ENCODE measurements at places on chromosomes 3 and 15. TPM values are rescaled to one million over a fixed set of nuclear protein-coding genes. Genes with fewer than 3 reads are reported as not detected.

DNA sequence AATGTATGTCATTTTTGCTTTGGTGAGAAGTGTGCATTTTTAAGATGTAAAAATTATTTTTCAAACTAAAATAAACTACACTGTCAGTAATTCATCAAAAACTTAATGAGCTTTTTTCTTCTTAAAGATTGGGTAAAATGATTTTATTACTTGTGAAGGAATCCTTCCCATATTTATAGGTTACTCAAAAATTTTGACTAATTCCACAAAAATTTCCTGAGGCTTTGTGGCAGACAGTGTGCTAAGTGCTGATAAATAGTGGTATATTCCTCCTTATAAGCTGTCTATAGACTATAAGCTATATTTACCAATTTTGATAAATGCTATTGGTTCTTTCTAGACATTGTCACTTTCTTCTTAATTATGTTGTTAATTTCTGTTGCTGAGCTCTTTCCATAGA lies 284.5 kb upstream of the SEMA6D start:
- H3K4me3 ChIP-seq, result no peak overlapping the region
- no peaks in the 10 kb centered on the region for H3K4me1 ChIP-seq
- DNase-seq, result no peak
- H3K36me3 ChIP-seq, result no peaks in the 10 kb centered on the region
- H3K27me3 ChIP-seq, result no peaks in the 10 kb centered on the region

DNA sequence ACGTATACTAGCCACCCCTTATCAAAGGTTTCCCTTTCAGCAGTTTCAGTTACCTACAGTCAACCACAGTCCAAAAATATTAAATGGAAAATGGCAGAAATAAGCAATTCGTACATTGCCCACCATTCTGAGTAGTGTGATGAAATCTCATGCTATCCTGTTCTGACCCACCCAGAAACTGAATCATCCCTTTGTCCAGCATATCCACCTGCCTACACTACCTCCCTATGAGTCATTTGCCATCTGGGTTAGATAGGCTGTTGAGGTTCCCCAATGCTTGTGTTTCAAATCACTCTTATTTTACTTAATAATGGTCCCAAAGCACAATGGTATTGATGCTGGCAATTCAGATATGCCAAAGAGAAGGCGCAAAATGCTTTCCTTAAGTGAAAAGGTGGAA lies 15.3 kb upstream of the PHC3 start:
- H3K36me3 ChIP-seq, result no peaks in the 10 kb centered on the region
- H3K27me3 ChIP-seq, result no peaks in the 10 kb centered on the region
- no peak for DNase-seq
- H3K4me3 ChIP-seq, result no peak overlapping the region
- no peak overlapping the region for H3K27ac ChIP-seq
- no peaks in the 10 kb centered on the region for H3K4me1 ChIP-seq

- H3K27ac ChIP-seq, result no peak overlapping the region
- H3K27me3 ChIP-seq, result no peaks in the 10 kb centered on the region
- no peaks in the 10 kb centered on the region for H3K4me1 ChIP-seq
- no peak for DNase-seq
Measured at GRCh38 chr15:57353317-57353804, 22.9 kb upstream of the CGNL1 start.

SLC9A9 gene
- total RNA-seq, result 66.3 TPM

MNS1 gene
- 7.8 TPM for total RNA-seq

MEIS2 gene
- 47.5 TPM for total RNA-seq

A4GNT gene
- total RNA-seq, result not detected

FMN1 gene
- total RNA-seq, result 23.7 TPM

LRRC49 gene
- total RNA-seq, result 9.1 TPM

MYL3 gene
- total RNA-seq, result 4.1 TPM

- no peak for DNase-seq
- no peaks in the 10 kb centered on the region for H3K4me1 ChIP-seq
- no peak overlapping the region for H3K4me3 ChIP-seq
Measured at GRCh38 chr3:85740561-85740960, 781.8 kb downstream of the CADM2 start.

- no peaks in the 10 kb centered on the region for H3K36me3 ChIP-seq
- no peaks in the 10 kb centered on the region for H3K4me1 ChIP-seq
- no peaks in the 10 kb centered on the region for H3K27me3 ChIP-seq
- no peak overlapping the region for H3K27ac ChIP-seq
- H3K4me3 ChIP-seq, result no peak overlapping the region
Measured at GRCh38 chr3:115638991-115639390, 15.7 kb downstream of the GAP43 start.

TRPM1 gene
- not detected for total RNA-seq

- H3K4me1 ChIP-seq, result no peaks in the 10 kb centered on the region
- H3K27ac ChIP-seq, result no peak overlapping the region
- H3K36me3 ChIP-seq, result peaks cover 9% of the 10 kb centered on the region
- H3K4me3 ChIP-seq, result no peak overlapping the region
- H3K27me3 ChIP-seq, result no peaks in the 10 kb centered on the region
Measured at GRCh38 chr3:53721187-53722119, 124.8 kb downstream of the CHDH start.

DNA sequence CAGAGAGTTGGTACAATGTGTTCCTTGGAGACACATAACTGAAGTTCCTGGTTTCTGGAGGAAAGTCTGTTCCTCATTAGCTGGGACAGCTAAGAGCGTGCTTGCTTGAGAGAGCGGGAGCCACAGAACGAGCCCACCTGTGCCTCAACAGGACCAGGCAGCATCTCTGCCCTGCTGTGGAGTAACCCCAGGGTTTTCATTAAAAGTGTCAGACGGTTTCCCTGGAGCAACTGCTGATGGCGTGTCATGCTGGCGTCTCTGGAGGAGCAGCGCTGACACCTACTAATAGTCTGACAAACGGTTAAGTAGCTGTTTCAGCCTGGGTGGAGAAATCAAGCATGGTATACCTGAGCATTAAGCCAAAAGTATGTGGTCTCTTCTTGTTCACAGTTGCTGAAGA lies 150.0 kb downstream of the MCTP2 start:
- no peak for DNase-seq
- H3K4me3 ChIP-seq, result no peak overlapping the region
- no peak overlapping the region for H3K27ac ChIP-seq
- H3K36me3 ChIP-seq, result no peaks in the 10 kb centered on the region
- no peaks in the 10 kb centered on the region for H3K27me3 ChIP-seq

DNA sequence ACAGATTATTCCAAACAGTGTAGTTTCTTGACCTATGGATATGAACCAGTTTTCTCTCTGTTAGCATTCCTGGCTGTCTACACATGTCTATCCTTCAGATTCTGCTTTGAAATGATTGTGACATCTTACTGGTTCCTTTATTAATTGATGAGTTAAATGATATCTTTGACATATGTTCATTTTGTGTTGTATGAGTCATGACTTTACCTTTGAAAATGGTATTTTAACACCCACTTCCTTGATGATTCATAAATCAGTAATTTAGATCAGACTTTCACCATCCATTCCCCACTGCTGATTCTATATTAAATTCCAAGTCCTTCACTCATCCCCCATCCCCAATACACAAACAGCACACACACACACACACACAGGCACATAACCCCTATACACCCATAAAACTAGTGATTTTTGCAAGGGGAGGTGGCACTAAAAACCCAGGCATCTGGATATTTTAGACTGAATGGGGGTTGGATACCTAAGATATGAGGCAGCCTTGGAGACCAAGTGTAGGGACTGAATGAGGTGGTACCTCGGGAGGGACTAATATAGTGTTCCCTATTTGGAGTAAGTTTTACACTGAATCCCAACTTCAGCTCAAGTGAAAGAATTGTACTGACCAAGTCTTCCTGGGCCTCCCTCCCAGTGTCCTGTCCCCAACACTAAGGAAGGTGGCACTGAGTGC lies 9.7 kb downstream of the CCK start:
- no peak overlapping the region for H3K4me3 ChIP-seq
- no peak overlapping the region for H3K27ac ChIP-seq
- peaks cover 34% of the 10 kb centered on the region for H3K27me3 ChIP-seq

SLC49A4 gene
- total RNA-seq, result 12.5 TPM

GPR149 gene
- total RNA-seq, result not detected

- H3K4me1 ChIP-seq, result no peaks in the 10 kb centered on the region
- DNase-seq, result no peak
- H3K36me3 ChIP-seq, result peaks cover 70% of the 10 kb centered on the region
- no peak overlapping the region for H3K27ac ChIP-seq
- H3K27me3 ChIP-seq, result no peaks in the 10 kb centered on the region
Measured at GRCh38 chr15:73584699-73585420, 48.3 kb downstream of the NPTN start.

- no peak overlapping the region for H3K4me3 ChIP-seq
- H3K36me3 ChIP-seq, result no peaks in the 10 kb centered on the region
- peaks cover 24% of the 10 kb centered on the region for H3K4me1 ChIP-seq
- no peaks in the 10 kb centered on the region for H3K27me3 ChIP-seq
Measured at GRCh38 chr3:58383476-58383875, 50.2 kb downstream of the PDHB start.

MBNL1 gene
- 266 TPM for total RNA-seq

DNA sequence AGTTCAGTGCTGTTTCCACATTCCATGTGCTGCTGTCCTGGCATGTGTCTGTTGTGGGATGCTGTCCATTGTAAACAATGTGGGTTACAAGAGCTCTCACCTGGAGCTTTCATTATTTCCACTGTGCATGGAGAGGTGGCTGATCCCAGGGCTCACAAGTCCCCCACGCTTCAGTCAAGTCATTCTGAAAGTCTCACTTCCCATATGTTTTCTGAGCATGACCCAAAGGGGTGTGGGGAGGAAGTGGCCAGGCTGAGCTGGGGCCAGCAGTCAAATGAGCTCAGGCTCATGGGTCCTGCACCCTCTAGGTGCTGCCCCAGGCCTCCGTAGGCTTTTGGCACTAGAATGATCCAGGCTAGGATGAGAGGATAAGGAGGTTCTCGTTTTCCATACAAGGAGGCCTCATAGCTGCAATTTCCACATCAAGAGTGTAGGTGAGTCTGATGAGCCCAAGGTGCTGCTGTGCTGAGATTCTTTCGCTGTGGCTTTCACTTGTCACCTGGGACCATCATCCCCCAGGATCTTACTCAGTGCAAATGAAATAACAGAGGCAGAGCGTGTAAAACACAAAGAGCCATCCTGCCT lies 22.0 kb downstream of the STARD5 start:
- DNase-seq, result peak; percentile 14
- peaks cover 17% of the 10 kb centered on the region for H3K4me1 ChIP-seq
- peak overlapping the region; percentile 41 for H3K27ac ChIP-seq

- H3K27me3 ChIP-seq, result no peaks in the 10 kb centered on the region
- H3K4me1 ChIP-seq, result no peaks in the 10 kb centered on the region
- H3K27ac ChIP-seq, result no peak overlapping the region
- DNase-seq, result no peak
- H3K4me3 ChIP-seq, result no peak overlapping the region
- no peaks in the 10 kb centered on the region for H3K36me3 ChIP-seq
Measured at GRCh38 chr3:146970236-146970635, 365.1 kb upstream of the PLSCR5 start.

Measured in lung (tissue), 17 donors.